ENCODE measurements at places on chromosomes 7 and 10.

DNA sequence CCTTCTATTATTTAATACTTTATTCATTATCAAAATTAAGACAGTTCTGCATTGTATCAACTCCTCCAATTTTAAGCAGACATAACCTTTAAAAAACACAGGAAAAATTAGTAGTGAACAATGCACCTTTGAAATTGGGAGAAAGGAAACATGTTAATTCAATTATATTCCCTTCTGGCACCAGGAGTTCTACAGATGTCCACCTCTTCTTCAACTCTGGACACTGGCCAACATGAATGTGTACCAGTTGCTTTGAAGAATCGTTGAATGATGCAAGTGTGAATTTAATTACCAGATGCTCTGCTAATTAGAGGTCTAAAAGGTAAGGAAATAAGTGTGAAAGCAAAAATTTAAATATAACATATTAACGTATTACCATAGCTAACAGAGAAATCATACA, 206.7 kb upstream of the IGFBP3 start:
- DNase-seq: no peak

DNA sequence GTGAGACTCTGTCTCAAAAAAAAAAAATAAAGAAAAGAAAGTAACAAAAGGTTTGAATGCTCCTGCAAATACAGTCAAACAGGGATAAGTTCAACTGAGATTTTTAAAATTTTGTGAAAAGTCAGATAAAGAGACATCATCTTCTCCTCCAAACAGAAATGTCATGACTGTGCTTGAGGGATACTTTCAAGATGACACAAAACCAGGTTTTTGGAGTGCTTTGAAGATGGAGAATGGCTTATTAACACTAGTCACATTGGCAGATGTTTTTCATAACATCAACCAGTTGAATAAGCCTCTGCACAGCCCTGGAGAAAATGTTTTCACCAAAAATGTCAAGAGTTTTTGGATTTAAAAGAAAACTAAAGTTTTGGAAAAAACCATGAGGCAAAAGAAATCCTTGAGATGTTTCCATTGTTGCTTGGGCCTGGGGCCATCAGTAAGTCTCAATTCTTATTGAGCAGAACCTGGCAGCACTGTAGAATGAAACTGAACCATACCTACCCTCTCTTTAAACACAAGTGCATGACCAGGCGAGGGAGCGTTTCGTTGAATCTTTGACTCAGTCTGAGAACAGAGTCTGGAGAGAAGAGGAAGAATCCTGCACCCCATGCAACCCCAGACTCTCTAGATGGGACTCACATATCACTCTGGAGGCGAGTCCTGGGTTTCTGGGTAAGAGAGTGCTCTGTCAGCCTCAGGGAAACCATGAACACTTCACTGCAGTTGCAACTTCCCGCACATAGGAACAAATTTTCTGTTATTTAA, 37.4 kb upstream of the PRKCQ start:
- no peak for DNase-seq

- no peak for DNase-seq
Measured at GRCh38 chr7:134452991-134453473, 5.9 kb downstream of the AKR1B1 start.

DNA sequence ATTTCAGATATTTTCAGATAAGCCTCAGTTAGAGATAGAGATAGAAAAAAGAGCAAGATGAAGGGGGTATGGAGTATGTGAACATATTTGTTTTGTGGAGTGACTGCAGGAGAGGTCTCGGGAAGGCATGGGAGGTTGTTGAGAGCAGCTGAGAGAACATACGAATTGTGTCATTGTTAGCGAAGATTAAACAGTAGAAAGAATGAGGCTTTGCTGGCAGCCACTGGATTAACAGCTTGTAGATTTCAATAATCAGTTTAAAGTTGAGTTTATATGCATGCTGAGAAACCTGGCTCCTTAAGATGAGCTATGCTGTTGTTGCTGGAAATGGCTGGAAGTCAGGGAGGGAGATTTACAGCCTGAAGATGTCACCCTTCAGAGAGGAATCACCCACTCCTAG, 100.9 kb upstream of the SORCS3 start:
- DNase-seq: no peak

DNA sequence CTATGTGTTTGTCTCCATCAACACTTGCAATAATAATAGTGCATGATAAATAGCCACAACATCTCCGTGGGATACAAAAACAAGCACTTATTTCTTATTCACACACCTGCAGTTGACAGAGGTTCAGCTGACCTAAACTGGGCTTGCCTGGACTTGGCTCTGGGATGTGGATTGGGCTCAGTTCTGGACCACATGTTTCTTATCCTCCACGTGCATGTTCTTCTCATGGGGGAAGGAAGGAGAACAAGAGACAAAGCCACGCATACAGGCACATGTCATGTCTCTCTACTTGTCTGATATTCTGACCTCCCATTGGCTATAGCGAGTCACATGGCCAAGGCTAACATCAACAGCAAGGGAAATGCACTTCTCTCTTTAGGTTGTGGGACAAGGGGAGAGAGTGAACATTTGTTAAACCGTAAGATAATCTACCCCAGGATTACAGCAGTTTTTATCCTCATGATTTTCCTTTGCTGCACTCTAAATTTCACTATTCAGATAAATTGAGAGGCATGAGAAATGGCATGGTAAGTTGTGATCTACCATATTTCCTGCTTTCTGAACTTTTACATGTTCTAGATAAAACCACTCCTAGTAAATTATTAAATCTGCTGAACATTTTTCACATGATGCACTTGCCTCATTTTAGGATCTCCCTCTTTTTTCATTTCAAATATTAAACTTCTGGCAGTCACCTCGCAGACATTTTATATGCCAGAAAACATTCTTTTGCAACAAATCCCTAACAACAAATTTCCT, 33.7 kb downstream of the CFAP58 start:
- peak; percentile 7 for DNase-seq

DNA sequence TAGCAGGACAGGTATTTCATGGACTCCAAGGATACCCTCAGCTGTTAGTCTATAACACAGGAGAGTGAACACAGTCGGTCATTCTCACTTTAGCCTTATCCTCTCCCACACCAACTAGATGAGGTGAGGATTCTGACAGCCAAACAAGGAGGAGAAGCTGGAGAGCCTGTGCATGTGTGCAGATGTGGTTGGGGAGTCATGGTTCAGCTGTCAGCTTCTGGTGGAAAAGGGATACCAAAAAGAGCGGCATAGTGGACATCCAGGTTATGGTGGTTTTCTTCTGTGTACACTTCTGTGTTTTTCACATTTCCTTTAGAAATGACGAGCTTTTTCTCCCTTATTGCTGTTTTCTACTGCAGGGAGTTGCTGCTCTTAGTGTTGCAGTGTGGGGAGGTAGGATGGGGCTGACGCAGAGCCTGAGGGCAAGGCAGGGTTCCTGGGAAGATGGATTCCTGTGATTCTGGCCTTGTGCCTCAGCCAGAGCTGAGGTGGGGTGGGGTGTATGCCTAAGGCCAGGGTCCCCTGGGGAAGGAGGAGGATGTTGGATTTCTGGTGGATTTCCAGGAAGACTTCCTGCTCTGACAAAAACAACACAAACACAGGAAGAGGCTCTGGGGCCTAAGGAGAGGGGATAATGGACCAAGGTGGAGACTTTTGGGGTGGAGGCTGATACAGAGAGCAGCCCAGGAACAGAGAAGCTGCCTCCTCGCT, 26.6 kb downstream of the PLAU start:
- no peak for DNase-seq

DNA sequence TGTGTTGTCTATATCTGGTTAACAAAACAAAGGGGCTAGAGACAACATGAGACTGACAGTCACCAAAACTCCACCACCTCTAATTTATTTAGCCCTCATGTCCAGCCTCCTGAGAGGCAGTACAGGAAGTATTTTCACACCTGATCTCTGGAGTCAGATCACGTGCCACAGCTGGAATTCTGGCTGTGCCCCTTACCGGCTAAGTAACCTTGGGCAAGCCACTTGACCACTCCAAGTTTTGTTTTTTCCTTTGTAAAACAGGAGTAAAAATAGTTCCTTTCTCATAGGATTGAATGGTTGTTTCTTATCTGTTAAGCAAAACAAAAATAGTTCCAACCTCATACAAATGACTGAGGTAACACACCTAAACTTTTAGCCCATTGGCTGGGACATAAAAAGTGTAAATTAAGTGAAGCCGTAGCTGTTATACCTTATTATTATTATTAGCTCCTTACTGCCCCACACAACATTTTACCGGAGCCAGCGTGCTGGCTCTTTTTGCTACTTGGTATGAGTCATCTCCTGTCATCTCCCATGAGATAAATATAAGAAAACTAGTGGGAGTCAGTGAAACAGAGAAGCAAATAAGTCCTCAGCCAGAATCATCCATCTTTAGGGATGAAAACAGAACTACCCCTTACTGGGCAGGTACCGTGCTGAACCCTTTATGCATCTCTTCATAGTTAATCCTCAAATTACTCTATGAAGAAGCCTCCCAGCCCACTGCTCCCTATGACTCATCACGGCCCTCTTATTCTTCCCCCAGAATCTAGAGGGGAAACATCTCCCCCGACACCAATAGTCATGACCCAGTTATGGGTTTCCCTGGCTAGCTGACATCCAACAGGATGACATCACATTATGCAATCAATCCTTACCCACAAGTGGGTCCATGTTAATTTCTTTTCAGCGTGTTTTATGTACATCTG, 44.9 kb downstream of the PPP1R3C start:
- no peak for DNase-seq

DNA sequence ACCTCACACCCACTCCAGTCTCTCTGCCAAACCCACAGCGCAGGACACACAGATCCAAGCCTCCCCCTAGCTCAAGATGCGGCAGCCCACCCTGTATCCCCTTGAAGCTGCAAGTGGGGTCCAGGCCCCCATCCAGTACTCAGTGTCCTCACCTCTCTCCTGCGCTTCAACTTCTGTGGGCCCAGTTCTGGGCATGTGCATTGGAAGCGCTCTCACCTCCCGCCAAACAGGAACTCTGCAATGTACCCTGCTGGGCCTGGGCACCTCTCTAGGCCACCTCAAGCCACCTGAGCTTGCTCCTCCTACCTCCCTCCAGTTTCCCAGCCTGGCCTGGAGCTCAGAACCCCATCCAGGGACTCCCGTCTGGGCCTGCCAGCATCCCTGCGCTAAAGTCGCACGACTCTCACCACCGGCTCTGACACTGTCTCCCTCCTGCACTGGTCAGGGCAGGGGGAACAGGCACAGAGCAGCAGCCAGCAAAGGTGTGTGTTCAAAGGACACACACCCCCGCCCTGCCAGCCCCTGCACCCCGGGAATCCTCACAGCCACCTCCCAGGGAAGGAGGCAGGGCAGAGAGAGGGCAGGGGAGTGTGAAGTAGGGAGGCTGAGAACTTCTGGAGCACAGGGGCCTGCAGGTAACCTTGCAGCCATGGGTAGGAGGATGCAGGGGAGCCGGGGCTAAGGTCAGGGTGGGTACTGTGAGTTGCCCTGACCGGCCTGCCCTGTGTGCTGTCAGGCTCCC, 51.7 kb upstream of the MSMB start:
- no peak for DNase-seq

DNA sequence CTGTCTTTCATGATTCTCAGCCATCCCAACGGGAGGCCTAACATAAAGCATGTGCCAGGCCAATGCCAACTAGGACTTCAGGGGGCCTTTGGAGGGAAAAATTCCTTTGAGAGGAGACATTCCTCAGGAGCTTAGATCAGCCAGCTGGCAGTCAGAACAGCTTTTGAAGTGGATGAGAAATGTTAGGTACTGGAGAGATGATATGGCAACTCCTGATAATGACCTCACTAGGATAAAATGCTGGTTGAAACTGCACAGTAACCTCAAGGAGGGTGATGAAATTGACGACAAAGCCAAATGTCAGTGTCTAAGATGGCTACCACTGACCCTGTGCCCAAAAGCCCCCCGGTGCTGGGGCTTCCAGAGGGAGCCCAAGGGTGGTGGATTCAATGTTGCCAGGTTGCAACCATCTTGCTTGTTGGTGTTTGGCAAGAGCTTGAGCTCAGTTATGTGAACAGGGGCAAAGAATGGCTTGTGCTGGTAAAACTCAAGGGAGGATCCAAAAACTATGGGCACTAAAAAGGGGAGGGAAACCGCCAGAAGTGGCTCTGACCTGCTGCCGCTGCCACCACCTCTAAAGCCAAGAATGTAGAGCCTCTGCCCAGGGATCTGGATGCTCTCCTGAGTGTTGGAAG, 121.2 kb downstream of the UBE2H start:
- DNase-seq: no peak

- no peak for DNase-seq
Measured at GRCh38 chr7:80635533-80635932, 2.9 kb upstream of the CD36 start.

- DNase-seq: no peak
Measured at GRCh38 chr10:369221-369683, 234.0 kb downstream of the ZMYND11 start.

DNA sequence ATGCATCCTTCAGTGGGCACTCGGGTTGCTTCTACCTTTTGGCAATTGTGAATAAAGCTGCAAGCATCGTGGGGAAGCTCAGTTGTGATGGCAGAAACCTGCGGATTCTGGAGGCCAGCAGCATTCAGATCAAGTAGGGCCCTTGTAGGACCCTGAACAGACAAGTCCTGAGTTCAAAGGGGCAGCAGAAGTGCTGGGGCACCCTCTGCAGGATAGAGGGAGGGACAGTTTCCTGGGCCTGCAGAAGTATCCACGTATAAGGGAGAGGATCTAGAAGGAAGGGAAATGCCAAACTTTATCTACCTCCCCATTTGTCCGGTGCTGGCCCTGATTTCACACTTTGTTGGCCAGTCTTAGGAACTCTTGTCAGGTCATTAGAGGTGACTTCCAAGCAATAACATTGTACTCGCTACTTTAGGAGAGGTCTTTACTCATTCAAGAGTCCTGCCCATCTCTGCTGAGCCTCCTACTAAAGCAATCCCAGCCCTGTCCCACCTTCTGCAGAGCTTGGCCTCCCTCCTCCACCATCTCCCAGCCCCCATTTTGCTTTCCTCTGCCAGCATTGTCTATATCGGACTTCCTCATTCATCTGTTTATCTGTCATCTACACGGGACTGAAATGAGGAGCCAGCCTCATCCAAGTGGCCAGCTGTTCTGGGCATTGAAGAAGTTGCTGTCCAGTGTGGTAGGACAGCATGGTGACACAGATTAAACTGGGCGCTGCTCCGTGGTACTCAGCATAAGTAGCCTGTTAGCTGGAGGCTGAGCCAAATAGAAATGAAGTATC, 26.6 kb upstream of the R3HCC1L start:
- no peak for DNase-seq

DNA sequence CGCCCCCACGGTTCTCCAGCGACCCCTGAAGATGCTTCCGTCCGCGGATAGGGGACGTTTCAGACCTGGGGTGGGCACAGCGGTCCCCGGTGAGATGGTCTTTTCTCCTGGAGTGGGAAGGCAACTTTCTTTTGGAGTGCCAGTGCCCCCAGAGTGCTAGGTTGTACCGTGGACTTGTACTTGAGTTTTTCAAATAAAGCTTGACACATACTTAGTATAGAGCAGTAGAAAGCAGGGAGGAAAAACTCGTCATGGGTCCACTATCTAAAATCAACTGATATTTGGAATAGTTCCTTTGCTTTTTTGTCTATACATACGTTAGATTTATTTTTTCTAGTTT, 28.4 kb downstream of the RBM20 start:
- DNase-seq: no peak

DNA sequence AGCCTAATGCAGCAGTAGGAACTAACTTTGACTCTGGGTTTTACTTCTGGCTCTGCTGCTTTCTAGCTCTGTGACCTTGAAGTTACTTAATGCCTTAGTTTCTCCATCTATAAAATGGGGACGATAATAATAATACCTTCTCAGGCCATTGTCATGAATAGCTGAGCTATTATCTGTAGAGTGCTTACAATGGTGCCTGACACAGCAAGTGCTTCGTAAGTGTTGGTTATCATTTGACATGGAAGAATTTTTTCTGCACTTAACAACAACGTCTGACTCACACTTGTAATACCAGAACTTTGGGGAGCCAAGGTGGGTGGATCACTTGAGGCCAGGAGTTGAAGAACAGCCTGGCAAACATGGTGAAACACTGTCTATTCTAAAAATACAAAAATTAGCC, 140.5 kb downstream of the ARL4A start:
- no peak for DNase-seq
